ENCODE measurements at places on chromosomes 2 and 18.

DNA sequence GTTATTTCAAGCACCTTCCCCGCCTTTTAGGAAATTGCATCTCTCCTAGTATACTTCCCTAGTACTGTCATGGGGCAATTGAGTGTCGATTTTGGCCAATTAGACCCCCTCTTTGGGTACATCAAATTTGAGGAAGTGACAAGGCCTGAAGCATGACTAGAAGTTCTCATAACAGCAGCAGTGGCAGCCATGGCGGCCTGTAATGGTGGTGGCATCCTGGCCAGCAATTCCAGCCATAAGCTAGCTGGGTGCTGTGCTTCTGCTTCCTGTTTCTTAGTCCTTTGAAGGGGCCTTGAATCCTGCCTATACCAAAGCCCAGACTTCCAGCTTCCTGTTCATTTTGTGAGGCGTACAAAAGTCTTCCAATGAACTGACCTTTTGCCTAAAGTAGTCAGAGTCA is 523.1 kb downstream of the PLCL1 start:
- DNase-seq: no peak

- DNase-seq: no peak
Observed at GRCh38 chr2:161063946-161064306, 96.3 kb upstream of the TANK start.

- no peak for DNase-seq
Observed at GRCh38 chr2:194104687-194105086, 1552.3 kb upstream of the SLC39A10 start.

GRCh38 chr18:56167366-56167765 is 471.0 kb downstream of the TXNL1 start:
- DNase-seq: no peak

- DNase-seq: no peak
Observed at GRCh38 chr2:144942516-144943256, 422.8 kb upstream of the ZEB2 start.

DNA sequence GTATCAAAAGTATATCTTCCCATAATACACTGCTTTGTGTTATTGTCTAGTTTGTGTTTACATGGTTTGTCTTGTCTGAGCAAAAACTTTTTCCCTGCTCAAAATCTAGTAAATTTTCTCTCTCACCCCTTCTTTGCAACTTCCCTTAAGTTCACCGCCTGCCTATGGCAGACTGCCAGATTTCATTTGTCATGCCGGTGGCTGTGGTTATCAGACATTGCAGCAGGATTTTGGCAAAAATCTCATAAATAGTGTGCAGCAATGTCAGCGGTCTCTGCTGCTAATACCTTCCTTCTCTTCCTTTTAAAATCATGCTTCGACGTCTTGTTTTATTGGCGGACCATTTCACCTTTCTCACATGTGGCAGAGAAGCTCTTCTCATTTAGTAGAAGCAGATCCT is 45.6 kb upstream of the TMEM178A start:
- DNase-seq: no peak

DNA sequence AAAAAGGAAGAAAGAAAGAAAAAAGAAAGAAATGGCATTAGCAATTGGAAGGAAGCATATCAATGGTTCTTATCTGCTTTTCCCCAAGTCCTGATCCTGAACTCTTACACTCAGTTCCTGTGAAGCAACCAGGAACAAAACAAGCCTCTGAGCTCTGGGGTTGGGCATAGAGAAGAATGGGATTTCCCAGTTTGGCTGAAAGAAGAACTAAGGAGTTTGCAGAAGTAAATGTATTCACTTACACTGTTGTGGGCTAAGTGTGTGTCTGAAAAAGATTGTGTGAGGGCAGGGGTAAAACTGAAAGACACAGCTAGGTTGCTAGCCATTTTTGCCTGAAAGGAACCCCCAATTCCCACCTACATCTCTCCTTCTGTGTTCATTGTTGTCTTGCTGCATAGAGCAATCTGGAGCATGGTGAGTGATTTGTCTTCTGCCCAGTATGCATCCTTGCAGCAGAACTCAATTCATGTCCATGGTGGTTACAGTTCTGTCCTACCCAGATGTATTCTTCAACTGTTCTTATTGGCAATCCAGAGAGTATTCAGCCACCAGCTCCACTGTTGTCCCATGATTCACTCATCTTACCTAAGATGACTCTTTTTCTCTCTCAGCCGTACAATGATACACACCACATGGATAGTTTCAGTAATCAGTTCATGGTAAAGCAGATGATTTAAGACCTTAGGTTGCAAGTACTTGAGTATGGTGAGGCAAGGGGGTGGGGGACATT is 348.7 kb downstream of the ARHGAP15 start:
- DNase-seq: no peak

DNA sequence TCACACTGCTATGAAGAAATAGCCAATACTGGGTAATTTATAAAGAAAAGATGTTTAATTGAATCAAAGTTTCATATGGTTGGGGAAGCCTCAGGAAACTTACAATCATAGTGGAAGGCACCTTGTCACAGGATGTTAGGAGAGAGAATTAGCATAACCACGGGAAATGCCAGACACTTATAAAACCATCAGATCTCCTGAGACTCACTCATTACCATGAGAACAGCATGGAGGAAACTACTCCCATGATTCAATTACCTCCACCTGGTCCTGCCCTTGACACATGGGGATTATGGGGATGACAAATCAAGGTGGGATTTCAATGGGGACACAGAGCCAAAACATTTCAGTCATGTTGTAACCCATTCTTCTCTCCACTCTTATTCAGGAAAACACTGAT is 472.9 kb upstream of the FSIP2 start:
- no peak for DNase-seq

DNA sequence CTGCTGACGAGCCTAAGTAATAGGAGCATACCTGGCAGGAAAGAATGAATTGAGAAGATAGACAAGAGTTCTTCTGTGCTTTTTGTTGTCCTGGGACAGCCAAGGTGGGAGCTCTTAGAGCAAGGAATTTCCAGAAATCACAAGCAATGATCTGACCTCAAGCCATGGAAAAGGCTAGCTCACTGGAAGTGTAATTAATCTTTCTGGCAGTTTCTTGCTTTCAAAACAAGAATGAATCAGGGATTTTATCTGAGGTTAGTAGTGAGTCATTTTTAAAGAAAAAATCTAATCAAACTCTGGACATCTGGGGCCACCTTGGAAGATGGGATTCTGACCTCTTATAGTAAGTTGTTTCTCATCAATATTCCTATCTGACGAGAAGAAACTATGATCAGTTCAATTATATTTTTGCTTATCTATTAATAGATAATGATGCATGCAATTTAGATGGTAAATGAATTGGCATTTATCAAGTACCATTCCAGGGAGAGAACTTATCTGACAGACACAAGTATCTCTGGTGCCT is 98.0 kb downstream of the ADCYAP1 start:
- no peak for DNase-seq

DNA sequence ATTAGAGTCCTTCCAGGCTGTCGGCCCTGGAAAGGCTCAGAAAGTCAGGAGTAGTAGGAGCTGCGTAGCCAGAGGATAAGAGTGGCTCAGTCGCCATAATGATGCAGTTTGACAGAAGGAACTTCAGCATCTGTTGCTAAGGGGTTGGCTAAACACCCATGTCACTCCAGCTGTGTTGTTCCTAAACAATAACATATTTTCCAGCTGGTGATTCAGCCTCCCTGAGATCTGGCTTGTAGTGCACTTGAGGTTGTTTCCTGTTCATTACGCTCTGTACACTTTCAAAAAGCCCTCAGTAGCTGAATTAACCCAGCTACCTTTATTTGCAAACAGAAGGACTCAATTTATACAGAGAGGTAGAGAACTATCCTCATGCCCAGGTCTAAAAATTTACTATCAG is 39.7 kb upstream of the EPAS1 start:
- peak; percentile 26 for DNase-seq

- no peak for DNase-seq
Observed at GRCh38 chr18:9469685-9470084, 5.6 kb upstream of the RALBP1 start.

- DNase-seq: no peak
Observed at GRCh38 chr18:4293337-4293736, 161.8 kb downstream of the DLGAP1 start.

DNA sequence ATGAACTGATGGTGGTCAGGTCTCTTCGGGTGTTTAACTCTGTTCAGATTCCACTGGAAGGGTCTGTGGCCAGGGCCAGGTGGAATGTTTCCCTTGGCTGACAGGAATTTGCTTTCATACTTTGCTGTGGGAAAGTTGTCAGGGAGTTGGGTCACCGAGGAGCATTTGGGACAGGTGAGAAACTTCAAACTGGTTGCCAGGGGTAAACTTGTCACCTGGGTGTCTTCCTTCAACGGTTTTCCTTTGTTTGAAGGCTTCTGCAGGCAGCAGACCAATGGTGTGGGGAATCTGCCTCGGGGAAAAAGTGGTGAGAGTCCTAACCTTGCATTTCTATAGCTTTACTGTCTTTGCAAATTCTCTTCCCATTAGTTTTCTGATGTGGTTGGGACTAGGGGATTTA is 92.2 kb downstream of the TGFA start:
- DNase-seq: no peak

DNA sequence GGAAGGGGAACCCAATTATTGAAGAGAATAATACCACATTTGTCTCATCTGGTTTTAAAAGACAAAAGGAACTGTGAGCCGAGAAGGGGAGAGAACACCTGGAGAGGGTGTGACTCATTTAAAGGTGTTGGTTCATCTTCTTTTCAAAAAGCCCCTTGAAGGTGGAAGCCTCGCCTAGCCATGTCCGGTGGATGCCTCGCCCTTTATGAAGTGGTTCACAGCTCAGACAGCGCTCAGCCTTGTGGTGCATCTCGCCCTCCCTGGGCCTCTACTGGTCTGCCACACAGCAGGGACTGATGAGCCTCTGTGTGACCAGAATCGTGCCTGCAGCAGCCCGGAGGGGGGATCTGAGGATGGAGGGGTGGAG is 290.0 kb upstream of the CXCR4 start:
- DNase-seq: no peak

Measured in NCI-H187 (cell line).